T-helper 17 cell (primary cell): ENCODE measurements at places on chromosomes 6 and 20.

GRCh38 chr6:39804466-39805065, 12.4 kb downstream of the DAAM2 start:
- no peak for DNase-seq

GRCh38 chr6:43836507-43837240, 66.7 kb downstream of the VEGFA start:
- no peak for DNase-seq

GRCh38 chr6:98980819-98981218, 33.1 kb upstream of the FBXL4 start:
- no peak for DNase-seq

GRCh38 chr6:12504325-12504966, 212.1 kb upstream of the PHACTR1 start:
- DNase-seq, result no peak

DNA sequence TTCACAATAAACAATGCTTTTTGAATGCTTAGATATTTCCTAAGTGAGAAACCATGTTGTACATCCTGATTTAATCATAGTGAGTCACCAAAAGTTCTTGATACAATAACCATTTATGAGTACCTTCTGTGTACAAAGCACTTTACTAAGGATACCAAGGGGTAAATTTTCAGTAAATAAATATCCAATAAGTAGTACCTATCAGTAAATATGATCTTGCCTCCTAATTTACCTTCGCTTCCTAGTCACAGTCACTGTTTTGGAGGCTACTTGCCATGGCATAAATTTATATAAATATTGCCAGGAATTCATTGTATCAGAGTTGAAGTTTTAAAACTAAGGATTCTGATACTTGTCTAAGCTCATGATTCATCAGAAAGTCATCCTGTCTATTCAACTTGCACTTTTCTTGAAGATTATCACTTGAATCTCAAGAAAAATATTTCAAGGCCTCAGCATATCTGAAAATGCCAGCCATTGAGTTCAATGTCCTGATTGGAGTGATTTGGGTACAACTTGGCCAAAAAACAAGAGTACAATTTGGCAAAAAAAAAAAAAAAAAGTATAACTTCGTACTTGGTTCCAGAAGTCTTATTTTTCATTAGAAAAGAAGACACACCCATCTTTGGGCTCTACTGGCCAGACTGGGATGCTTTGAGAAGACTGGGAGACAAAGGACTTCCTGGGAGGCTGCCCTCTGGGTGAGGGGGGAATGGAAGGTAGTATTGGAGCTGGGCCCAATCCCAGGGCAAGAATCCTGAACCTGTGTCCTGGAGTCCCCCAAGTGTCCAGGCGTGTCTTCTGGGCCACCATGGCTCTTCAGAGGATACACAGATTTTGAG, 32.8 kb downstream of the RAB22A start:
- no peak for DNase-seq

- no peak for DNase-seq
These were observed 20.7 kb upstream of the TRIM27 start for GRCh38 chr6:28944412-28944865.

DNA sequence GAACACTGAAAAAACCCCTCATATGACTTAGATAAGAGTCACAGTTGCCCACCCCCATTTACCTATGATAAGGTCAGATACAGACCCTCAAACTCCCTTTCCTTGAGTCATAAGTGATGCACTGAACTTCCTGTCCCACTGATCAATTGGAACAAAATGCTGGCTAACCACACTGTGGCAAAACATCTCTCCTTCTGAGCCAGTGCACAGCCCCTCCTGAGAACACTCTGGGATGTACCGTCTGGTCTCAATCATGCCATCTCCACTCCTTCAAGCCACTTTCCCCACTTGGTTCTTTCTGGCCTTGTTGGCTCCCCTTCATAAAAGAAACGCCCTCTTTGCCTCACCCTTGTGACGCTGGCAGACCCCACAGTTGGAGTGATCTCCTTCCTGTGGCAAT, 42.6 kb upstream of the NXT1 start:
- DNase-seq, result no peak

GRCh38 chr6:41594326-41594725, 43.9 kb upstream of the MDFI start:
- DNase-seq, result no peak

- DNase-seq, result no peak
These were observed 865 bp upstream of the DAAM2 start for GRCh38 chr6:39791311-39791710.

DNA sequence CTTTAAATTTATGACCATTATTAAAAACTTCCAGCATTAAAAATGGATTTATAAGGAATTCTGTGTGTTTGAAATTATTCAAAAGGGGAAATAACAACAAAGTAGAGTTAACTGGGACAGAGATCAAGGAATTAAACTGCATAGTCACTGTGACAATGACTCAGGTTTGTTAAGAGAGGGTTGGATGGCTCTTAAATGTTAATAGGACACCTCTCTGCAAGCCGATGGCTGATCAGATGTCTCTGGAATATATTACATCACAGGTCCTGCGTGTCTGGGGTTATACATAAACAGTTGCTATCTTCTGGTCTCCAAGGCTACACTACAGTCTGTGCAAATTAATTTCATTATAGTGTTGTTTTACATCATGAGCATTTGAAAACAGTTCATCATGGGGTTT, 574.3 kb downstream of the COL12A1 start:
- DNase-seq, result no peak

DNA sequence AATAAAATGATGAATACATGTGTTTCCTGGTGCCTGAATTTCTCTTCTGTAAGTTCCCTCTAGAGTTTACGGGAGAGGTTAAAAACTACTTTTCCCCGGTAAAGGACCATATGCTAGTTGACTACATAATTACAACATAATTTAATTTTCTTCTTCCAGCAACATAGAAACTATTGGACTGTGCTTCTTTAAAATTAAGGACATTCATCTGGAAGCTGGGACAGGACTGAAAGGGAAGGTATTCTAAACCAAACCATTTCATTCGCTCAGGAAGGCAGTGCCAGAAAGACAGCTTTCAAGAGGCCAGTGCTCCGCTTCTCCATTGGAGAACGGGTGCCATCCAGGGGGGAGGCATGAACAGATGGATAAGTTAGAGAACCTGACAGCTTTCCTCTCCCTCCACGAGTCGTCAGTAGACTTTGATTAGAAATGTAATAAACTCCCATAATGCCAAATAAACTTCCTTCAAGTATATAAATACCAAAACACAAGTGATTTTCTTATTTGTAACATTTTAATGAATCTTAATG, 458.0 kb upstream of the SOX4 start:
- no peak for DNase-seq

DNA sequence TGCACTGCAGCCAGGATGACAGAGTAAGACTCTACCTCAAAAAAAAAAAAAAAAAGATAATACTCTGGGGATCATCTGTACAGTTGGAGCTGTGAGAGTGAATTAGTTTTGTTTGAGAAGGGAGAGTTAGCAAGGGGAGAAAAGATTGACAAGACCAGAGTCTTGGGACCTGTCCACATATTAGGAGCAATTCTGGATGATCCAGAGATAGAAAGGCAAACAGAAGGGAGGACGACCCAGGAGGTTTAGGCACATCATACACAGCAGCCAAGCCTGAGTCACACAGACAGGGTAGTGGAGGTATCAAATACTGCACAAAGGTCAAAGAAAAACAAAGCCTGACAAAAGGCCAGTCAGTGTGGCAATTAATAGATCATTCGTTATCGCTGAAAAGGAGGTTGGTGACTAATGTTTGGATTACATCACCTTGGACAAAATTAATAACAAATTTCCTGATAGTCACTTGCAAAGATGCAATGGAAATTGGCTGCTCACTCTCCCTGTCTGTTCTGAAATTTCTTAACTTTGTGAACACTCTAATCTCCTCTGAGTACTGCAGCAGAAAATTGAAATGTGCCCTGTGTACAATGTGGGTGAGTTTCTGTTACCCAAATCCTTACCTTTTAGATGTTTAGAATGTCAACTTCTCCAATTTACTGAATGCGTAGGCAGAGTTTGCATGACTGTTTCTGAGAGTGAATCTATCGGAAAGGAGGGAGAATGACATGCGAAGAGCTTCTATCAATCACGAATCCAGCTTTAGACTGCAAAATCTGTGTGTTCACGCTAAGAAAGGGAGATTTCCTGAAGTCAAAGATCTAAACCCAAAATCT, 105.4 kb downstream of the TSHZ2 start:
- DNase-seq, result no peak

DNA sequence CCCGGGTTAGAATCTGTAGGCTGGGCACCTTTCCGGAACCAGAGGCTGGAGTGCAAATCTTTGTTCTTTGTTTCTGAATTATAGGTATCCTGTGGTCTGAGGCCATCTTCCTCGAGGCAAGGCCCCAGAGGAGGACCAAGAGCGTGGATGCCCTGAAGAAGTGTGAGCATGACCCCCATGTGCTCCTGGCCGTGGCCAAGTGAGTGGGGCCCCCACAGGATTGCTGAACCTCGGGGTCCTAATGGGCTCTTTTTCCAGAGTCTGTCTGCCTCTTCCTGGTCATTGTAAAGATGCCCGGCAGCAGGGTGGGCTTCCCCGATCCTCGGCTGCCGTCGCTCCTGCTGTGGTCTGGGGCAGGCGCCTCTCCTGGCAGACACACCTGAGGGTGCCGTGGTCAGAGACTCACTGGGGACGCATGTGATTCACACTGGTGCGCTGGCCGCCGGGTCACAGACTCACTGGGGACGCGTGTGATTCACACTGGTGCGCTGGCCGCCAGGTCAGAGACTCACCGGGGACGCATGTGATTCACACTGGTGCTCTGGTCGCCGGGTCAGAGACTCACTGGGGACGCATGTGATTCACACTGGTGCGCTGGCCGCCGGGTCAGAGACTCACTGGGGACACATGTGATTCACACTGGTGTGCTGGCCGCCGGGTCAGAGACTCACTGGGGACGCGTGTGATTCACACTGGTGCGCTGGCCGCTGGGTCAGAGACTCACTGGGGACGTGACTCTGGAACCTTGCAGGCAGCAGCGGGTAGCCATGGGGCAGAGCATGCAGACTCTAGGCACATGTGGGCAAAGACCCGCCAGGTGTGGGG, 6.5 kb upstream of the C20orf204 start:
- DNase-seq, result no peak

- DNase-seq, result no peak
These were observed 9.5 kb downstream of the SIRPG start for GRCh38 chr20:1648101-1648500.

GRCh38 chr6:42374018-42374669, 77.6 kb downstream of the TRERF1 start:
- no peak for DNase-seq

DNA sequence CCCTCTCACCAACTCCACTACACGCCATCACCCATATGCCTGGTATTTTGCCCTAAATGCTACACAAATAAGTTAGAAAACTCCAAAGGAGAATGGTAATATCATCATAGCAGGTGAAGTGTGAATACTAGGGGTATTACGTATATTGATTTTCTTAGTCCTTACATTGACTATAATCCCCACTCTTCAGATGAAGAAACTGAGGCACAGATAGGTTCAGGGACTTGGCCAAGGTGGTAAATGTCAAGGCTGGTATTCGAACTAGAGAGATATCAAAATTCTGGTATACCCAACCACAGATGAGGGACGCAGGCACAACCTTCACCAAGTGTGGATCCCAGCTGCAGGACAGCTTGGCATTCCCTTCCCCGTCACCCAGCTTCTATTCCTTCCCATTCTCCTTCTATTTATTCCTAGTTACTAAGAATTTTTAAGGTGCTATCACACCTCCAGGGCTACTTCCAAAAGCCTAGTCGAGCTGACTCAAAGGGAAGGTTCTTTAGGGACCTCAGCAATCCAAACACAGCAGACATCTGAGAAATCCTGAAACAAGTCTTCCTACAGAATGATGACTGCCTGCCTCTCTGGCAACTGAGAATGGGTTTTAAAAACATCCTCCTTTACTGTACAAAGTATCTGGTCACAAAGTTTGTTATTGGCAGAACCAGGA, 32.6 kb downstream of the ATXN1 start:
- no peak for DNase-seq

GRCh38 chr20:6295127-6295866, 172.5 kb upstream of the FERMT1 start:
- DNase-seq, result no peak

GRCh38 chr20:904039-904545, 12.0 kb downstream of the ANGPT4 start:
- no peak for DNase-seq

GRCh38 chr6:84222426-84222825, 5.0 kb downstream of the CEP162 start:
- no peak for DNase-seq

DNA sequence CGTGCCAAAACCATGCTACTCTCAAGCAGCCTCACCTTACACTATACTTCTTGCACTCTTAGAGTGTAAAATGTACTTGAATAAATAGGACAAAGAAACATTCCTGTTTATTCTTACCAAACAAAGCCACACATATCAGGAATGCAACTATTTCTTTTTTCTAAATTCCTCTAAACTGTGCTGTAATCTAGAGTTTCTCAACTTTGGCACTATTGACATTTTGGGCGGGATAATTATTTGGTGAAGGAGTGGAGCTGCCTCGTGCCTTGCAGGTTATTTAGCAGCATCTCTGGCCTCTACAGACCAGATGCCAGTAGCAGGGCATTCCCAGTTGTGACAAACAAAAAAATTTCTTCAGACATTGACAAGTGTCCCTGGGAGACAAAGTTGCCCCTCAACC, 86.9 kb downstream of the PHACTR1 start:
- DNase-seq, result no peak

DNA sequence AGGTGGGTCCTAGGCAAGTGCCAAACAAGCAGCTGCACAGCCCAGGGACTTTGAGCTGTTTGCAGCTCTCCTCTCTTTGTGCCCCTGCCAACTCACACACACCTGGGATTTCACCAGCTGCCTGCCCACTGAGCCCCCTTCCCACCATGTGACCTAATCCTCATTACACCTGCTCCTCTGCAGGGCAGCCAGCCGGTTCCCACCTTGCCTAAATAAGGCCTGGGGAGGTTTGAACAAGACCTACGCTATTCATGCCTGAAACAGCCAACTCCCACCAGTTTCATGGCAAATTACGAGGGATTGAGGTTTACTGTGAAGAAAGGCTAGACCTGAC, 92.6 kb upstream of the SOX4 start:
- no peak for DNase-seq

DNA sequence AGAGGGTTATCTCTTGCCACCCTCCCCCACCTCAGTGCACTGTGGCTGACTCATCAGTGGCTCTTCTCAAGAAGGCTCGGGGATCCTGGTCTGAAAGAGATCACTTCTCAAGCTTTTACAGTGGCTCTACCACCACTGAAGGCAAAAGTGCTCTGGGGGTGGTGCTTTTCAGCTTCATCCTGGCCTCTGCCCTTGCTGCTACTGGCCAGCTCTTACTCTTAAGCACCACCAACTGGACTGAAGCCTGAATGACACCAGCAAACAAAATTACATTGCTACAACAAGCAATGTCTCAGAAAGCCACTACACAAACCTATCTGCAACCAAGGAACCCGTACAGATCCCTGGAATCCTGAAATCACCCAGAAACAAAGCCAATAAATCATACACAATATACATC, 402.1 kb downstream of the EPHA7 start:
- DNase-seq, result no peak
